ENCODE measurements at places on chromosomes 12 and 14. TPM values are rescaled to one million over a fixed set of nuclear protein-coding genes. Genes with fewer than 3 reads are reported as not detected.

Gene PRKD1
- 0.49 TPM for total RNA-seq

Gene SLC38A4
- 0.03 TPM for total RNA-seq

Gene GLT1D1
- total RNA-seq: 0.14 TPM

Gene RERGL
- not detected for total RNA-seq

Gene PIWIL1
- total RNA-seq: 0.74 TPM

Gene LYSET
- total RNA-seq: 18.1 TPM

Gene CCNT1
- 17.5 TPM for total RNA-seq

DNA sequence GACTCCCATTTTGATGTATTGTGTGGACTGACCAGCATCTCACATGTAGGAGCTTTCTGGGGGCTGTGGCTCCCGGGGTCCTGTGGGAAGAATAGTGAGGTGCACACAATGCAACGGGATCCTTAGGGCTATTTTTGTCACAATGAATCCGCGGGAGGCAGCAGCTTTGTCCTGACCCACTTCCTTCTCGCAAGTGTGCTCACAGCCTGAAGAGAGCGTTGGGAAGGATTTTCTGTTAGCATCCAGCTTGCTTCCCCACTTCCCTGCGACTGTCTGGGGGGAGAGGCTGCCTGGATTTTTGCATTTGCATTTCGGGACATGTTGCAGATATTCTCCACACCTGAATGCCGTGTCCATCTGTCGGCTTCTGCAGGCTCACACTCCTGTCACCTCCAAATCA is 31.9 kb downstream of the FZD10 start:
- DNase-seq: peak; percentile 70

GRCh38 chr14:67940486-67941455 is 121.2 kb downstream of the RAD51B start:
- peak; percentile 50 for DNase-seq

DNA sequence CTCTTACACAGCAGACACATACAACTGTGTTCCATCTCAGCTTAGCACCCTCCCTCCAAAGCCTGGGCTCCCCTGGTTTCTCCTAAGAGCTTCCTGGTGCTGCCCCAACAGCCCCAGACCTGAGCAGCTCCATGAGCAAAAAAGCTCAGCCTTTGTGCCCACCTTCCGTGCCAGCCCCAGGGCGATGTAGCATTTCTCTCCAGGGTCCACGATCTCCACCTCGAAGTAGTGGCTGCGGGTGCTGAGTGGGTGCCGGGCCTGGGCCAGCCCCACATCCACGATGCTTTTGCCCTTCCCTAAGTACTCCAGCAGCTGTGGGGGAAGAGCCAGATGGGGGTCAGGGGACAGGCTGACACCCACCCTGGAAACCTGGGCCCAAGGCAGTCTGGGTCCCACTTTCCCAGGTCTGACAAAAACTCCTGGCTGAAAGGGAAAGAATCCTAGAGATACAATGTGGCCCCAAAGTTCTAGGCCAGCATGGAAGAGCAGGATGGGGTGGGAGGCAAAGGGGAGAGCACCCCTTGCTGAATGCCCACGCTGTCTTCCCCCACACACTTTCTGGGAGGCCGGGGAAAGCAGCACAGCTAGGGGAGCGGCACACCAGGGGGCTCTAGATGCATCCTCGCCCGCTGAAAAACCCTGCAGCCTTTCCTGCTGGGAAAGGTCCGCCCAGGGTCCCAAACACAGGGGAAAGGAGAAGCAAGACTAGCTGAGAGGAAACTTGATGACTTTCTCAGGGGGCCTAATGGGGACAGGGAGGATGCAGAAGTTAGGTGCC is 11.0 kb downstream of the SPRYD3 start:
- DNase-seq: no peak

GRCh38 chr12:97301576-97301975 is 161.0 kb upstream of the RMST start:
- DNase-seq: no peak

- no peak for DNase-seq
These were observed 19.5 kb upstream of the LRRC10 start for GRCh38 chr12:69630191-69630590.

DNA sequence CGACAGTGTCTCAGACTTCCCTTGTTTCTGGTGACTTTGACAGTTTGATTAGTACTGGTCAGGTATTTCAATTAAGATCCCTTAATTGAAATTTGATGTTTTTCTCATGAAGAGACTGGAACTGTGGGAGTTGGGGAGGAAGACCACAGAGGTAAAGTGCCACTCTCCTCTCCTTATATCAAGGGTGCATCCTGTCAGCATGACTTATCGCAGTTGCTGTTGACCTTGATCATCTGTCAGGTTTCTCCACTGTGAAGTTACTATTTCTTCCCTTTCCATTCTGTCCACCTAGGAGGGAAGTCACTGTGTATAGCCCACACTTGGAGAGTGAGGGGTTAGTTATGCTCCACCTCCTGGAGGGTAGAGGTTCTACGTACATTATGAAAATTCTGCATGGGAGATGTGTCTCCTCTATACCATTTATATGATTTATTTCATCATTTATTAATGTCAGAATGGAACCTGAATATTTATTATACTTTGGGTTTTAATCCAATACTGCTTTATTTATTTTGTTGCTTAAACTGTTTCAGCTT is 40.3 kb upstream of the SMOC1 start:
- no peak for DNase-seq

DNA sequence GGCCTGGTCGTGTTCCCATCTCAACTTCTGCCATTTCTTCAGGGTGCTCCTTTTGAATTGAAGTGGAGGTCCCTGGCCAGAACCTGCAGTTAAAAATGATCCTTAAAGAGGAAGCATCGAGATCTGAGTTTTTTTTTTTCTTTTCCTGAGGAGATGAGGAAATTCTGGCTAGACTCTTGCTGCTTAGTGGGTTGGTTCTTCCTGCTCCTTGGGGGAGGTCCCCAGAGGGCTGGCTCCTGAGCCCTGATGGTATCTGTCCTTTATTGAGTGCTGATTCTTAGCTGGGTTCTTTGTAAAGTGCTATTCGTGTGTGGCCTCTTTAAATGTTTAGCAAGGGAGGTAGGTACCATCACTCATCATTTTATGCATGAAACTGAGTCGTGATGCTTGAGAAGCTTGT is 11.7 kb downstream of the PELI2 start:
- DNase-seq: no peak

DNA sequence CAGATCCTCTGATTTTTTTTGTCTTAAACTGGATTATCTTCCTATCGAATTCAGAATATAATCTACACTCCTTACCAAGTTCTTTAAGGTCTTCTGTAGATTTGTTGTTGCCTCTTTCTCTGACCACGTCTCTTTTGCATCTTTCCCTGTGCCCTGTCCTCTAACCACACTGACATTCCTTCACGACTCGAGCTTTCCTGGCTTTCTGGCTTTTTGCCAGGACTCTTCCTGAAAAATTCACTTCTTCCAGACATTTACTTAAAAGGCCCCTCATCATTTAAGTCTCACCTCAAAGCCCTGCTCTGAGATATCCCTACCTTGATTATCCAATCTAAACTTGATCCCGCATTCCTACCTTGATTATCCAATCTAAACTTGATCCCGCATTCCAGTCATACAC is 422.3 kb upstream of the DCN start:
- no peak for DNase-seq

DNA sequence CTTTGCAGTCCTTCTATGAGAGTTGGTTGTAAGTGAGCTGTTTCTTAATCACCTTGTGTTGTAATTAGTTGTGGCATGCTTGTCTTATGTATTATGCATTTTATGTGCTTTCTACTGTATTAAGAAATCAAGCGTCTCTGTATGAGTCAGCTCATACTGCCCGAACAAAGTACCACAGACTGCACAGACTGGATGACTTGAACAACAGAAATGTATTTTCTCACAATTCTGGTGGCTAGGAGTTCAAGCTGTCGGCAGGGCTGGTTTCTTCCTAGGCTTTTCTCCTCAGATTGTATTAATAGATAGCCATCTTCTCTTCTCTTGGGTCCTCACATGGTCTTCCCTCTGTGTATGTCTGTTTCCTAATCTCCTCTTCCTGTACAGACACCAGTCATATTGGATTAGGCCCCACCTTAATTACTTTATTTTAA is 77.7 kb downstream of the FLRT2 start:
- DNase-seq: no peak

- DNase-seq: no peak
These were observed 34.1 kb upstream of the SMOC1 start for GRCh38 chr14:69845050-69845581.

DNA sequence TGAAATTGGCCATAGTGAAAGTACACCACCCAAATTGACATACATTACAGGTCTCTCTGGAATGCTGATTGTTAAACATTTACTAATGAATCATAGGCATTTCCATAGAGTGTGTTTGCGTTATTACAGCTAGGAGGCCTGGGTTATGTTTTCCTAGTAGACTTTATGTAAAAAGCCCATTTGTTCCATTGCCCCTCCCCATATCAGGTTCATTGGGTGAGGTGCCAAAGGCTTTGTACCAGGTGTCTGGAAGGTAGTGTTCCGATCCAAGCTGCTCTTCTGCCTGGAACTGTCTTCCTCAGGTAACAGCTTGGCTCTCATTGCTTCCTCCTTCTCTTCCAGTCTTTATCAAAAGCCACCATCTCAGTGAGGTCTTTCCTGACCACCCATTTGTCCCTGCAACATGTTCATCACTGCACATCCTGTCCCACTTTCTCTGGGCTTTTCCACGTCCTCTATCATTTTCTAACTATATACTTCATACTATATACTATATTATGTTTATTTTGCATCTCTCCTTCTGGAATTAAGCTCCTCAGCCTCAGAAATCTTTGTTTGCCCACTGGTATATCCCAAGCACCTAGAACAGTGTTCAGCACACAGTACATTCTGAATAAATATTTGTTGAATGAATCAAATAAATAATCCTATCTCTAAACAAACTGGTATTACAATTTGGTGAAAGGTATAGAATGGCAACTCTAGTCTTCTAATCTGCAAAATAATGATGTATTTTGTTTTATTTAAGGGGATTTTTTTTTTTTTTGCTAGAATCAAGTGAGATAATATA is 252.3 kb downstream of the KTN1 start:
- no peak for DNase-seq

GRCh38 chr14:59871166-59871495 is 555 bp upstream of the RTN1 start:
- DNase-seq: no peak

- no peak for DNase-seq
These were observed 22.8 kb downstream of the TGFB3 start for GRCh38 chr14:75959031-75959430.

DNA sequence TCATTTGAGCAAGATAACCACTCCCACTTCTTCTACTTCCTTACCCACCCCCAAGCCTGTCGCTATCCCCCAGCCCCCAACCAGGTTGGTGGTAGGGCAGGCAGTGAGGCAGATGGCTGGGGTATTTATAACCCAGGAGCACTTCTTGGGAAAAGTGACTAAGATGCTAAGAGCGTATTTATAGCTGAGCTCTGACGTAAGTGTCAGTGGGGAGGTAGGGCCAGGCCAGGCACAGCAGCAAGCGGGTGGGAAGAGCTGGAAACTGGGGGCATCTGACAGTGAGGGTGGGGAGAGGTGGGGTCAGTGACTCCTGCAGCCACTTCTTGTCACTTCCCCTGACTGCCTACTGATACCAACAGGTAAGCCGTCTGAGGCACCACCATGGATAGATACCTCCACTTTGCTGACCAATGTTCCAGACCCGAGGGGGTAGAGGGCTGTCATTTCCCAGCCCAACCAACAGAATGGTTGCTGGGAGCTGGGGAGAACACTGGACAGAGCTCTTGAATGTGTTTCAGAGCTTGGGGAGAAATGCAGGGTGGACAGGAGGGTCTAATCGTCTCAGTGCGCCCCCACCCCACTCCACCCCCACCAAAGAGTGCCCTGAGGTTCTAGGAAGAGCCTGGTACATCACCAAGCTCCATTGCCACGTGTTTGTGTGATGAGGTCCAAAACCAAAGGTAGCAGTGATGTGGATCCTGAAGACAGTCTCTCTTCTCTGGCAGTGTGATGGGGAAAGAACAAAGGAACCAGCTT is 2.7 kb upstream of the INHBE start:
- peak; percentile 26 for DNase-seq

GRCh38 chr12:116382686-116383530 is 105.4 kb upstream of the MED13L start:
- DNase-seq: no peak

DNA sequence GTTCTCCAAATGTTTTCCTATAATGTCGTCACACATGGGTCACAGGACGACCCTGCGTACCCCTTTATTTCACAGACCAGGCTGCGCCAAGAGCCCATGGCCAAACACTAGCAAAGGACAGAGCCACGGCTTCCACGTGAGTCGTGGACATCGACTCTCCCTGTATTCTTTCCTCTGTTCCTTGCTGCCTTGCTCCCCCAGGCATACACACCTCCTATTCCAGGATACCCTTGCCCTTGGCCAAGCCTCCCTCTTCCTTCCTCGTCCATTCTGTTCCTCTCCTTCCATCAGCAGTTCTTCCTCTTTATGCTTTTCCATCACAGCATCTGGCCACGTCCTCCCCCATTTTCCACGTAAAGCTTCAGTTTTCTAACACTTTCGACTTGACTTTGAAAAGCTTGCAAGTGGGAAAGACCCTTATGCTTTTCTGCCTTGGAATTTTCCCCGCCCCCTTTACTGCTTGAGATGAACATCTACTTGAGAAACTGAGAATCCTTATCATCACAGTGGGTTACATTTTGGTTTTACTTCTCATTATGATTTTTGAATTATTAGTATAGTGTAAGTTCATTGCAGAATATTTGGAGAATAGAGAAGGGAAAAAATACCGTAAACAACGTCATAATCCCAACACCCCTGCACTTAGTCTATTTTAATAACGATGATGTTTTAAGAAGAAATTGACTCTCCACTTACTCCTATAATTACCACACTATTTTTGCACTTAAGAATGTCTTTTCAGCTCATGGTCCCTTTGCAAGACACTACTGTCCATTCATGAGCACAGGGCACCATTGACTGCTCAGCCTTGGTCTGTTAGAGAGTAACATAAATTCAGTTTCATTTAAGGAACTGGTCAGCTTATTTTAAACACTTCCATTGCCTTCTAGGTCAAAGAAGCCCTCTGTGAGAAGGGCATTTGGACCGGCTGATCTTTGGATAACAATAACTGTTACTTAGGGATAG is 15.8 kb upstream of the NINJ2 start:
- DNase-seq: no peak

DNA sequence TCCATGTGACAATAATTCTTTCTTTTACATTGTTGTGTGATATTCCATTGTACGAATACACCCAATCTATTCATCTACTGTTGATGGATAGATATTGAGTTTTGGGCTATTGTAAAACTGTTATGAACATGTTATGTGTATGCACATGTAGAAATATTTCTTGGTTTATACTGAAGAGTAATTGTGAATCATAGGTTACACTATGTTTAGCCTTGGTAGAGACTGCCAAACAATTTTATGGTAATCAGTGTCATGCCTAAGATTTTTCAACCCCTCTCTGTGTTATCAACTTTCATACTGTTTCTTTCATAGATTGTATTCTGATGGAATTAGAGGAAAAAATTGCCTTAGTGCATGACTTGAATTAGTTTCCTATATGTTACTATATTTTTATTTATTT is 39.5 kb downstream of the FRMD6 start:
- DNase-seq: no peak
